ENCODE measurements at places on chromosomes 4 and X. TPM values are rescaled to one million over a fixed set of nuclear protein-coding genes. Genes with fewer than 3 reads are reported as not detected.

DNA sequence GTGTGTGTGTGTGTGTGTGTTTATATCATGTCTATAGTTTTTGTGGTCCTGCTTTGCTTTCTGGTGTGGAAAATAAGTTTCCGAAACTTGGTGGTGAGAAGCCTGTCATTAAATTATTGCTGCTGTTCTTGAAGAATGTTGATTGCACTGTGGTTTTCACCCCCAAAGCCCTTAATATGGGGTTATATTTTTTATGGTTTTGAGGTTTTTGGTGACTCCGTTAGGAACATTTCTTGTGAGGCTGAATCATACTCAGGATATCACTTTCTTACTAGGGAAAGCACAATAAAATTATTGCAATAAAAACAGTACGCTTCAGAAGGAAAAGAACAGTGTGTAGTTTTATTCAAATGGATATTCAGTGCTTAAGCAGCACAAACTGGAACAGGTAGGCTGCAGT is 539.1 kb upstream of the MAGEB18 start:
- H3K4me1 ChIP-seq = no peaks in the 10 kb centered on the region
- H3K36me3 ChIP-seq = no peaks in the 10 kb centered on the region
- H3K27ac ChIP-seq = no peak overlapping the region
- H3K4me3 ChIP-seq = no peak overlapping the region
- no peaks in the 10 kb centered on the region for H3K27me3 ChIP-seq
- DNase-seq = no peak

GRCh38 chr4:113012786-113013185 is 36.7 kb upstream of the ANK2 start:
- H3K4me3 ChIP-seq = no peak overlapping the region
- no peaks in the 10 kb centered on the region for H3K27me3 ChIP-seq
- no peaks in the 10 kb centered on the region for H3K4me1 ChIP-seq

- H3K36me3 ChIP-seq = no peaks in the 10 kb centered on the region
- H3K27ac ChIP-seq = no peak overlapping the region
- peaks cover 98% of the 10 kb centered on the region for H3K27me3 ChIP-seq
- H3K4me1 ChIP-seq = peaks cover 28% of the 10 kb centered on the region
- peak overlapping the region; percentile 59 for H3K4me3 ChIP-seq
Observed at GRCh38 chrX:120309873-120310705, 1.2 kb downstream of the TMEM255A start.

- no peak overlapping the region for H3K27ac ChIP-seq
- H3K27me3 ChIP-seq = no peaks in the 10 kb centered on the region
- no peak for DNase-seq
- no peak overlapping the region for H3K4me3 ChIP-seq
- H3K4me1 ChIP-seq = no peaks in the 10 kb centered on the region
- H3K36me3 ChIP-seq = 0 out of 2 replicates have a peak, but pooled peaks cover 3% of the 10 kb centered on the region
Observed at GRCh38 chr4:131974730-131975129, 1174.4 kb upstream of the PCDH10 start.

MGARP gene
- 2.4 TPM for total RNA-seq
